ENCODE measurements at places on chromosomes 1 and 21. TPM values are rescaled to one million over a fixed set of nuclear protein-coding genes. Genes with fewer than 3 reads are reported as not detected.
A peak's percentile ranks its signal among the peaks of the same experiment; 100 is the strongest.

Gene HMGN2
- total RNA-seq = 367 TPM

Gene CREG1
- total RNA-seq = 3.3 TPM

Gene GOLT1A
- total RNA-seq = not detected

Gene LRRC3
- under 0.01 TPM for total RNA-seq

Gene LHX8
- total RNA-seq = not detected

Gene SLC5A9
- not detected for total RNA-seq

Gene CLEC20A
- total RNA-seq = not detected

Gene AIM2
- not detected for total RNA-seq

Gene SMYD3
- 32.5 TPM for total RNA-seq

DNA sequence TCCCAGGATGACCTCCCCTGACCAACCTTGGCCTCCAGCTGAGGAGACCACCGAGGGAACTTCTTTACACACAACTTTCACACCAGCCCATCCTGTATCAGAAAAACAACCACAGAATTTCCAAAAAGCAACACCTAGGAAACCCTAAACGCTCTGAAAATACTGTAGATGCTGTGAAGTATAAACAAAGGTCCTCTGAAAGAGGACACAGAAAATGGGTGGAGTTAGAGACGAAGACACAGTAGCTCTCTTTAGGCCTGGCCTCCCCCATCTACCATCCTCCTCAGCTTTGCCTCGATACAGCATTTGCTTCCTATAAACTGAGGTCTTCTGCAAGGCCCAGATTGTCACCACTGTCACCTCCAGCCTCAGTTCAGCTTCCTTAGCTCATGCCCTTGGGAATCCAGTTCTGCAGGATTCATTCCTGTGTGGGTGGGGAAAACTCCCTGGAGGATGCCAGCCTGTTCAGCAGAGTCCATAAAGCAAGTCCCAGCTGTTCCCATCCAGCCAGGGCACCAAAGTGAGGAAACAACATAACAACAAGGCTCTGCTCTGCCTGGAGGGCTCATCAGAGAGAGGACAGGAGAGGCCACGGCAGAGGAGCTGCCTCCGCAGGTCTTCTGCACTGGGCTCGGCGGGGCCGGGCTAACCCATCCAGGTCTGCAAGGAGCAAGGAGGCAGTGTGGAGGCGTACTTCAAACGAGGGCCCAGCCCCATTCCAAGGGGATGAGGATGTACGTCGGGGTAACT, 15.0 kb downstream of the PIK3C2B start:
- DNase-seq = no peak
- no peaks in the 10 kb centered on the region for H3K36me3 ChIP-seq
- H3K4me1 ChIP-seq = peaks cover 6% of the 10 kb centered on the region
- peaks cover 8% of the 10 kb centered on the region for H3K27me3 ChIP-seq
- no peak overlapping the region for H3K27ac ChIP-seq

GRCh38 chr21:29638138-29638537, 301.7 kb downstream of the GRIK1 start:
- no peak overlapping the region for H3K27ac ChIP-seq
- no peak overlapping the region for H3K4me3 ChIP-seq
- H3K36me3 ChIP-seq = no peaks in the 10 kb centered on the region
- DNase-seq = no peak
- no peaks in the 10 kb centered on the region for H3K4me1 ChIP-seq

DNA sequence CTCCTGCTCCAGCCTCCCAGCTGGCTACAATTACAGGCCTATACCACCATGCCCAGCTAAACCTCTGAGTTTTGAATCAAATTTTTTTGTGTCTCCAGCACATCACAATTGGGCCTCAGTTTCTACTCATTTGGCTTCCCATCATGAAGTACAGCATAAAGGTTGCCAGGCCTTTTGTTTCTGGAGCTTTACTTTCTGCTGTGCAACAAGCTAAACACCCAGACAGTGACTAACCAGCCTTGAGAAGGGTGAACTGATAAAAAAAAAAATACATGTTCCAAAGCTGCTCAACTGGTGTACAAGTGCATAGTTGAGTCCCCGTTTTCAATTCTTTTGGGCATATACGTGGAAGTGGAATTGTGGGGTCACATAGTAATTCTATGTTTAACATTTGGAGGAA, 25.1 kb downstream of the TIAM1 start:
- H3K4me1 ChIP-seq = no peaks in the 10 kb centered on the region
- no peak overlapping the region for H3K4me3 ChIP-seq
- DNase-seq = peak; percentile 30
- no peak overlapping the region for H3K27ac ChIP-seq

- H3K4me3 ChIP-seq = no peak overlapping the region
- no peaks in the 10 kb centered on the region for H3K36me3 ChIP-seq
- H3K4me1 ChIP-seq = peaks cover 32% of the 10 kb centered on the region
- DNase-seq = peak; percentile 94
Observed at GRCh38 chr1:109877317-109877771, 33.3 kb upstream of the CSF1 start.

DNA sequence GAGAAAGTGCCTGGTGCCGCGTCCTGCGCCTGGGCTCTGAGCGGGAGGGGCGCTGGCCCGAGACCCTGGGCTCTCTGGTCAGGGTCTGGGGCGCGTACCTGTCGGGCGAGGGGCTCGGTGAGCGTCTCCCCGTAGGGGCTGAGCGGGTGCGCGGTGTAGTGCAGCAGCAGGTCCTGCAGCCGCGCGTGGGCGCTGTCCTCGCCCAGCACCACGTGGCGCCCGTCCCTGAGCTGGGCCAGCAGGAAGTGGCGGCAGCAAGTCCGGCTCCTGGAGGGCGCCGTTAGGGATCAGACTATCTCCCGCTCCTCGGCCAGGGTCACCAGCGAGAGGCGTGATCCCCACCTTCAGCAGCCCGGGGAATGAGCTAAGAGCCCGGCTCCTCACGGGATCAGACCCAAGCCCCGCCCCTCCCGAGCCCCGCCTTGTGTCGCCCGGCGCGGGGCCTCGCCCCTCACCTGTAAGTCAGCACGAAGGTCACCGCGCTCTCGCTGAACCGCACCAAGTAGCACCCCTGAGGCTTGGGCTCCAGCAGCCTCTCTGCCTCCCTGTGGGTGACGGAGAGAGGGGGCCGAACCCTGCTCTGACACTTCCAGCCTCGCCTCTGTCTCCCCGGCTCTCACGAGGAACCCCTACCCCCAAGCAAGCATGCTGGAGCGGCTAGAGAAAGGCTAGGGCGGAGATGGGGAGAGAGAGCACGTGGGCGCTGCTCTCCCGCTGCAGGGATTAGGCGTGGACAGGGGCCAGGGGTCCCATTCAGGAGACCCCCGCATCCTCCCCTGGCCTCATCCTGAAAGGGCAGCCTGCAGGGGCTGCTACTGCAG, 2.7 kb downstream of the SH2D2A start:
- peaks cover 14% of the 10 kb centered on the region for H3K4me1 ChIP-seq
- DNase-seq = peak; percentile 33
- H3K4me3 ChIP-seq = no peak overlapping the region
- H3K27ac ChIP-seq = no peak overlapping the region
- H3K36me3 ChIP-seq = no peaks in the 10 kb centered on the region

GRCh38 chr1:39799770-39800470, 11.3 kb upstream of the BMP8B start:
- no peak overlapping the region for H3K27ac ChIP-seq
- no peak overlapping the region for H3K4me3 ChIP-seq
- peak; percentile 84 for DNase-seq
- H3K36me3 ChIP-seq = no peaks in the 10 kb centered on the region
- H3K4me1 ChIP-seq = 0 out of 2 replicates have a peak, but pooled peaks cover 2% of the 10 kb centered on the region

- DNase-seq = no peak
- peaks cover 47% of the 10 kb centered on the region for H3K36me3 ChIP-seq
- H3K4me1 ChIP-seq = peaks cover 13% of the 10 kb centered on the region
- H3K27ac ChIP-seq = no peak overlapping the region
- H3K4me3 ChIP-seq = no peak overlapping the region
- no peaks in the 10 kb centered on the region for H3K27me3 ChIP-seq
Observed at GRCh38 chr1:93577536-93578432, 103.9 kb downstream of the BCAR3 start.

DNA sequence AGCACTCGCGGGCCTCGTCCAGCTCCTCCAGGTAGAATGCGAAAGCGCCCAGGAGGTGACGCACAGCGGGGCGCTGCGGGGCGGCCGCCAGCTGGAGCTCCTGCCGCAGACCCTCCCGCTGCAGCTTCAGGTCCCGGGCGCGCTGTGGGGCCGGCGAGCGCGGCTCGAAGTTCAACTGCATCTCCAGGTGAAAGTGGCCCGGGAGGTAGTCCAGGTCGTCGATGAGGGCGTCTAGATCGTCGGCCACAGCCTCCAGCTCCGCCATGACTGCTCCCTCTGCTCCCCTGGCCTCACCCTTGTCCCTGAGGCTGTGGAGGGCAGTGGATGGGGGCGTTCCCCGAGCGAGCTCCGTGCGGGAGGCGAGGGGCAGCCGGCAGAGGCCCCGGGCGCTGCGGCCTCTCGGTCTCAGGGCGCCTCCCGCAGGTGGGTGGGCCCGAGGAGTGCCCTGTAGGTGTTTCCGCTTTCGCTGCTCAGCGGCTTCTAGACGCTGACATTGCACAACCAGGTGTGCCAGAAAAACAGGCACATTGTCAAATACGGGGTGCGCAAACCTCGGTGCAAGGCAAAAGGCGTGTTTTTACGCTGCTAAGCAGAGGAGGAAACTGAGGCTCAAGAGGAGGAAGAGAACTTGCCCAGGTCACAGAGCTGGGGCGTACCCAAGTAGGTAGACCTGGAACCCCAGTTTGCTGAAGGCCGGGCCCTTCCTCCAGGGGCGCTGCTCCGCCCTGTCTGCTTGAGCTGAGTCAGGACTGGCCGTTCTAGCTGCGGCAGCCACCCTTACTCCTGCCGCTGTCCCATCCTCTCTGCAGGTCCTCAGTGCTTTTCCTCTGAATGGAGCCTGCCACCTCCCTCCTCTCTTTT, at the start of gene TTC22:
Gene TTC22 (minus strand): TSS at position 425 of the 861 bp plus-strand sequence. CDS start 160 bp downstream, at position 265.
- no peak for DNase-seq
- no peaks in the 10 kb centered on the region for H3K36me3 ChIP-seq
- peaks cover 46% of the 10 kb centered on the region for H3K27me3 ChIP-seq
- H3K4me1 ChIP-seq = no peaks in the 10 kb centered on the region
- H3K4me3 ChIP-seq = no peak within 1 kb of the TSS
- H3K27ac ChIP-seq = no peak within 1 kb of the TSS

- H3K27ac ChIP-seq = no peak overlapping the region
- H3K27me3 ChIP-seq = peaks cover 52% of the 10 kb centered on the region
- no peak for DNase-seq
- H3K4me3 ChIP-seq = no peak overlapping the region
- H3K4me1 ChIP-seq = no peaks in the 10 kb centered on the region
Observed at GRCh38 chr1:22231995-22232690, 89.2 kb upstream of the WNT4 start.

DNA sequence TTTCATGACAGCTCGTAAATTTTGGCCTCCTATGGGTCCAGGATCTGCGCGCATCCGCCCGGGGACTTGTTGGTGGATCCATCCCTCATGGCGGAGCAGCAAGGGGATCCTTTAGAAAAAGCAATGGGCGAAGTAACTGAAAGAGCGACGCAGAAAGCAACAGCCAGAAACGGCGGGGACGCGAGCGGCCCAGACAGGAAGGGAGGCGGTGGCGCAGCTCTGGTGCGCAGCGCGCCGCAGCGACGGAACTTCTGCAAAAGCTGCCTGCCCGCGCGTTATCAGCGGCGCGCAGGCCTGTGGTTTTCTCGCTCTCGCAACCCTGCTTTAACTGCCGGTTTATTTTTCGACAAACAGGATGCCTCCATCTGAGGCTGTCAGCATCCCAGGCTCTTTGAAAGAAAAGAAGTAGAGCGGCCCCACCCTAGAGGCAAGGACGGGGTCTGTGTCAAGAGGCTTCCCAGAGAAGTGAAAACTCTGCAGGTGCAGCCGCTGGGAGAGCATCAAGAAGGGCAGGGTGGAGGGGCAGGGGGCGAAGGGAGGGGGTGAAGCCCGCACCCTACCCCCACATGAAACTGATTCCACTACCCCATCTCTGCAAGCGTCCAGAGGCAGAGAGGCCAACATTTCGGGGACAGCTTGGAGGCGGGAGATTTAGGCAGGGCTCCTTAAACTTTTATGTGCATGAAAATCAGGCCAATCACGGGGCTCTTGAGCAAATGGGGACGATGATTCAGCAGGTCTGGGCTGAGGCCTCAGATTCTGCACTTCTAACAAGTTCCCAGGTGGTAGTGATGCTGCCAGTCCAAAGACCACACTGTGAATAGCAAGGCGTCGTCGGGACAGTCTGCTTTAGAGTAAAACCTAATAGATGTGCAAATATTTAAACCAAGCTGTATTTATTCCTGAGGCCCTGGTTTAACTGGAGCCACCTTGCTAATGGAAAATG, 22.2 kb downstream of the RUNX1 start:
- peak overlapping the region; percentile 14 for H3K4me3 ChIP-seq
- DNase-seq = peak; percentile 48
- H3K4me1 ChIP-seq = no peaks in the 10 kb centered on the region
- H3K27ac ChIP-seq = peak overlapping the region; percentile 32
- no peaks in the 10 kb centered on the region for H3K36me3 ChIP-seq

DNA sequence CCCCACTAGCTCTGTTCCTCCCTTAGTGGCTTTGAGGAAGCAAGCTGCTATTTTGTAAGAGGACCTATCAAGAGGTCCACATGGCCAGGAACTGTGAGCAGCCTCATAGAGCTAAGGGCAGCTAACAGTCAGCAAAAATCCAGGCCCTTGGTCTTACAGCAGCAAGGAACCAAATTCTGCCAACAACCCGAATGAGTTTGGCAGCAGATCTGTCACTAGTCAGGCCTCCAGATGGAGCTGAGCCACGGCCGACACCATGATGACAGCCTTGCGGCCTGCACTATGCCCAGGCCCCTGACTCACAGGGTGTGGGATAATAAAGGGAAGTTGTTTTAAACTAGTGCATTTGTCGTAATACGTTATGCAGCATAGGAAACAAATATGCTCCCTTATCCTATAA, 28.0 kb upstream of the H3-3A start:
- peaks cover 6% of the 10 kb centered on the region for H3K27me3 ChIP-seq
- no peak overlapping the region for H3K27ac ChIP-seq
- peaks cover 4% of the 10 kb centered on the region for H3K4me1 ChIP-seq
- no peaks in the 10 kb centered on the region for H3K36me3 ChIP-seq
- H3K4me3 ChIP-seq = no peak overlapping the region

DNA sequence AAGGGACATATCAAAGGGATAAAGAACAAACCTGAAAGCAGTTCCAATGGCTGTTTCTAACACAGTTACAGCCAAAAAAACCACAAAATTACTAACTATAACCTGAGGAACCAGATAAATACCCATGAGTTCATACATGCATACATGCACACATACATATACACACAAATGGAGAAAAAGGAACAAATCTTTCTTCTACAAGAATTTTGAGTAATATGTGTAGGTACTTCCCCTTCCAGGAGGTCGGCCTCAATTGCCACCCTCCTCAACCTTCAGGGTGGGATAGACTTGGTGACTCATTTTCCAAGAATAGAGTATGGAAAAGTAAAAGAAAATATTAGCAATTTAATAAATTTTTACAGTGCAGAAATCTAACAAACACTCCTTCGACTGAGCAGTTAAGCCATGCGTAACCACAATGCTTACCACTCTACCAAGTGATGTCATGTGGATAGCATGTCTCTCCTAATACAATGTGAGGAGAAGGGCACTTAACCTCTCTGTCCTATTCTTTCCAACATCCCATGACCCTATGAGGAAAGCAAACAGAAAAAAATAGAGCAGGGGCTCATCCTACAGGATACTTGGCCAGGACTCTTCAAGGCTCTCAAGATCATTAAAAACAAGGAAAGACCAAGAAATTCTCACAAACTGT, 243.0 kb upstream of the RUNX1 start:
- no peak overlapping the region for H3K4me3 ChIP-seq
- H3K36me3 ChIP-seq = no peaks in the 10 kb centered on the region
- peak; percentile 52 for DNase-seq
- no peak overlapping the region for H3K27ac ChIP-seq
